Stimulated activated CD4-positive, alpha-beta T cell treated with anti-CD3 and anti-CD28 coated beads, Interleukin-1b, Interleukin-23, amount 100 ng/mL, for 24 hours (primary cell): ENCODE measurements at places on chromosomes 1 and 21.

- no peak for DNase-seq
These were observed 39.7 kb upstream of the PADI2 start for GRCh38 chr1:17158961-17159360.

DNA sequence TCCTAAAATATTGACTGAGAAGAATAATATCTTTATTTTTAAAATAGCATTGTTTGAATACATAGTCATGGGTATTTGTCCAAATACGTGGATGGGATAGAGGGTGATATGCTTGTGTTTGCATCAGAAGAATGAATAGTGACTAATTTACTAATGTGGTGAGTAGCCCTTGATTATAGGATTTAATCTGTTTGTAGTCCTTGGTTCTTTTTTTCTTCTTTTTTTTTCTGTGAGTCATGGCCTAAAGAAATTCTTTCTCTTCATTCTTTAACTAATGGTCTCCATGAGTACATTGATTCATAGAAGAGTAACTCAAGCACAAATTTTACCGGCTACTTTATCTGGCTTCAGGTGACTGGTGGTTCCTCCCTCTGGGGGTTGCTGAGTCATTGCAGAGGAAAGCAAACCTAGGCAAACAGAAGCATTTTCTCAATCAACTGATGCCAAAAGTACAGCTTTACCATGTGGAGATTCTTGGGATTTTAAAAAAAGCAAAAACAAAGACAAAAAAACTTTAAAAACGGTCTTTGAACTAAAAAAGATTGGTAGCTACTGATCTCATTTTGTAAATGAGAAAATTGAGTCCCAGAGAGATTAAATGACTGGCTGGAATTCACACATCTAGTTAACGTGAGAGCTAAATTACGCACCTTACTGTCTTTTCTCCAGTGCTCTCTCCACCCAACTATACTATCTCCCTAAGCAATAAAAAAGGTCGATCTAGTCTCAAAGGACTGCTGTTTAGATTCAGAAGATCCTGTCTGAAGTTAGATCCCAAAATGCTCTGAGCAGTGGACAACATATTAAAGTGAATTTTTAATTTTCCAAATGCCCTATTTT, 40.5 kb downstream of the AK5 start:
- no peak for DNase-seq

DNA sequence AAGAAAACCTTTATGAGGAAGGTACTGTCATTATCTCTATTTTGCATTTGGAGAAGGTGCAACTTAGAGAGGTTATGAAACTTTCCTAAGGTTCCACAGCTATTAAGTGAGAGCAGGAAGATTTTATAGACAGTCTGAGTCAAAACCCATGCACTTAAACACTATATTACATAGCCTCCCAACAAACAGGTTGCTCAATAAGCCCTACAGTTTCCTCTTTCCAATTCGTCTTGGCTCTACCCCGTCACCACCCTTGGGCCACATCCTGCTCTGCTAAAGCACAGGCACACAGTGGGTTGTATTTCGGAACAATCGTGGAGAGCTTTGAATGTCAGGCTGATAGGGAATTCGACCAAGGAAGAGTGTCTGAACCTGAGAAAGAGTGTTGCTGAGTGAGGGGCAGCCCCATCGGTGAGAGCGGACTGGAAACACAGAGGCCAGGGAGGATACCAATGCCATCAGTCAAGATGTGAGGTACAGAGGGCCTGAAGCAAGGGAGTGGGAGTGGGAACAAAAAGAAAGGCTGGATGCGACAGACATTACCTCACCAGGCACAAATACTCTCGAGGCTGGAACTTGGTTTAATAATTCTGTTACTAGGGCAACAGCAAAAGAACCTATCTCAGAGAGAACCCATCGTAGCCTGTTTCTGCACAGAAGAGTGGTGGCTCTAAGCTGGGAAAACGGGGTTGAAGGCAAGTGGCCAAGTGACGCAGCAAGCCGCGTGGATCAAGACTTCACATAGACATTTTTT, 6.3 kb upstream of the LRRC52 start:
- DNase-seq: no peak

DNA sequence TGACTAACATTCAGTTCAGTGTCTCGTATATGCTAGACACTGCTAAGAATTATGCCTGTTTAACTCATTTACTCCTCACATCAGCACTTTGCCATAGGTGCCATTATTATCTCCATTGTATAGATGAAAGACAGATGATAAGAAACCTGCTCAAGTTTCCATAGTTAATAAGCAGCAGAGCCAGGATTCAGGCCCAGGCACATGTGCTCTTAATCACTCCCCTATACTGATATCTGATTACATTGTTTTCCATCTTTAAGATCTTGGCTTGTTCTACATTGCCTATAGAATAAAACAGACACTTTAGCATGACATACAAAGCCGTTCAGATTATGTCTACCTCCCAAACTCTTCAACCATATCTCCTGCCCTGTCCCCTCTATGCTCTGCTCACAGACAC, 30.5 kb upstream of the USH2A start:
- DNase-seq: no peak

DNA sequence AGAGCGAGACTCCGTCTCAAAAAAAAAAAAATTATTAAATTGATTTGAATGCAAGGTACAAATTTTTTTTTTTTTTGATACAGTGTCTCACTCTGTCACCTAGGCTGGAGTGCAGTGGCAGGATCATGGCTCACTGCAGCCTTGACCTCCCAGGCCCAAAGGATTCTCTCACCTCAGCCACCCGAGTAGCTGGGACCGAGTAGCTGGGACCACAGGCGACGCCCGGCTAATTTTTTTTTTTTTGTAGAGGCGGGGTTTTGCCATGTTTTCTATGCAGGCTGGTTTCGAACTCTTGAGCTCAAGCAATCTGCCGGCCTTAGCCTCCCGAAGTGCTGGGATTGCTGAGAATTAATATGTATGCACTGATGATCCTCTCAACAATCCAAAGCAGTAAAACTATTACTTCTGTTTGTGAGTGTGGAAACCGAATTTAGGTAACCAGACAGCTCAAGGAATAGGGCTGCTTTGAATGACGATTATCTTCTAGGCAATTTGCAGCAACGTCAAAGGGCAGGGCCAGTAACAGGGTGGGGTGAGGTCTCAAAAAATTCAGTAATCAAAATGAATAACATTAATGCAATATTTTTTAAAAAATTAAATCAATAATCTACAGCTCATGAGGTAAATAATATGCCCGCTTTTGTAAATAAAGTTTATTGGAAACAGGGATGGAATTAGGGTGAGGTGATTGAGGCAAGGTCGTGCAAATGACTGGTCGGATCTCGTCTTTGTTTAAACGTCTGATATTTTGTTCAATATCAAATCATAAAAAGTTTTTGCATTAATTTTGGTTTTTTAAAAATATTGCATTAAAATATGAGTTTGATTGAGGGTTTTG, 1.2 kb downstream of the CLSPN start:
- DNase-seq: no peak

GRCh38 chr1:153375511-153375910, at the start of gene S100A12:
Gene S100A12, minus strand, starts transcription at chr1:153375621. Its CDS starts 1,029 bp downstream, at chr1:153374592.
- DNase-seq: no peak

GRCh38 chr1:2396059-2396458, 4.4 kb downstream of the RER1 start:
- no peak for DNase-seq

DNA sequence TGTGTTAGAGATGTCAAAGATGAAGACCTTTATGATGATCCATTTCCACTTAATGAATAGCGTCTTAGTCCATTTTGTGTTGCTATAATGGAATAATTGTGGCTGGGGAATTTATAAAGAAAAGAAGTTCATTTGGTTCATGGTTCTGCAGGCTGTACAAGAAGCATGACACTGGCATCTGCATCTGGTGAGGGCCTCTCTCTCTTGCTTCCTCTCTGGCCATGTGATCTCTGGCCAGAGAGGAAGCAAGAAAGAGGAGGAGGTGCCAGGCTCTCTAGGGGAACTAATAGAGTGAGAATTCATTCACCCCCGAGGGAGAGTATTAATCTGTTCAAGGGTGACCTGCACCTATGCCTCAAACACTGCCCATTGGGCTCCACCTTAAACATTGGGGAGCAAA, 242.8 kb downstream of the DISC1 start:
- DNase-seq: no peak

GRCh38 chr21:42760951-42761751, 107.7 kb downstream of the PDE9A start:
- no peak for DNase-seq

DNA sequence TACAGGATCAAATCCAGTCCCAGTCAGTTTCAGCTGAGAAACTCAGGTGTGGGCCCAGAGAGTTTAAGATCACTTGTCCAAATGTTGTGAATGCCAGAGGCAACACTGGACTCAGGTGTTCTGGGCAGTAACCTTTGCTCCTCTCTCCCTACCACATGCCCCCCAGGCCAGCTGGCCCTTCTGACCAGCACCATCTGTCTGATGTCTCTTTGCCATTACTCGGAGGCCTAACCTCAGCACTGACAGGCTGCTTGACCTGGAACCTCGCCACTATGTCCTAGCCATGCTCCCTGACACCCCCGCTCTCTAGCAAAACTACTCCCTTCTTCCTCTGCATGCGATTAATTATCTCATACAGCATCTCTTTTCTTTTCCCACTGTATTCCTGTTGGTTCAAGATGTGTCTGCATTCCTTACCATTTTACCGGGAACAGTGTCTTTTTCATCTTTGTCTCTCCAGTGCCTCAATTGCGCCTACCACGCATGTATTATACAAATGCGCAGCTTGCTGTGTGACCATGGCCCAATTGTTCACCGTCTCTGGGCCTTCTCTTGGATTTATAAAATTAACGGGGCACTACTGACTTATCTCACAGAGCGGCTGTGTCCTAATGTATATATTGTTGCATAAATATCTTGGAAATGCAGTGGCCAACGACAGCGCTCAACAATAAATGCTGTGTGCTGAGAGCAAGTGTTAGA, 159.5 kb upstream of the IRF2BP2 start:
- no peak for DNase-seq

GRCh38 chr1:147664206-147664605, 6.1 kb downstream of the ACP6 start:
- no peak for DNase-seq

DNA sequence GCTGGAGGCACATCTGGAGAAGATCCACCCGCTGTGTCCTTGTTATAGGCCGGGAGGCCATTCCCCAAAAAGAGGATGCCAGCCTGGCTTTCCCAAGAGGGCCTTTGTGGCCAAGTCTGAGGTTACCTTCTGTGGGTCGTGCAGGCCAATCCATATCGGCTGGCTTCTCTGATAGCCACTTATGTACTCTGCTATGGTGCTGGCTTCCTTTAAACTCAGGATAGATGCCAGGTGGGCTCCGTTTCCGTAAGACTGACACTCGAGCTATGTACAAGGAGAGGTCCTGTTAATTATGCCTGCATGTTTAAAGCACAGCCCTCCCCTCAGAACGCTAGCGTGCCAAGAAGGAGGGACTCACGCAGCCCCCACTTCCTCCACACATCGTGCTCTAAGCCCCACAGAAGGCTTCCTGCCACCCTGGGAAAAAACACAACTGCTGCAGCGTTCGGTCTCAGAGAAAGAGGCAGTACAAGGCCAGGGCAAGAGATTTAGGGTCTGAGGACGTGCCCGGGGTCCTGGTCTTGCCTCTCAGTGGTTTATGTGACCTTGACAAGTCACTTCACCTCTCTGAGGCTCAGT, 11.6 kb downstream of the REG4 start:
- DNase-seq: no peak

GRCh38 chr1:81559662-81560350, 240.9 kb upstream of the ADGRL2 start:
- DNase-seq: no peak

DNA sequence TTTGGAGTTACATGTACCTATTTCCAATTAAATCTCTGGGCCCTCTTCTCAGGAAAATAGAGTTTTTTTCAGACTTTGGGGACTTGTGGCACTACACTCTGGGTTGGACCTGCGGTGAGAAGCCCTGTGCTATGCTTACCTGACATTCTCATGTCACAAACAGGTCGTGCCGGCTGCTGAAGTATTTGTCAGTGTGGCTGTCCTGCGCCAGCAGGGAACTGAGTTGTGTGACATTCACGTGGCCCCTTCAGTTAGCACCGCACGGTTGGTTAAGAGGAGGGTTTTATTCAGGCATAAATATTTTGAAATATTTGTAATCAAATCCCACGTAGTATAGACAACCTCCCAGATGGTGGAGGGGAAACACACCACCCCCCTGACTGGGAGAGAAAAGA, 6.3 kb upstream of the COL6A2 start:
- no peak for DNase-seq

GRCh38 chr21:40564318-40564717, 282.6 kb downstream of the DSCAM start:
- no peak for DNase-seq

DNA sequence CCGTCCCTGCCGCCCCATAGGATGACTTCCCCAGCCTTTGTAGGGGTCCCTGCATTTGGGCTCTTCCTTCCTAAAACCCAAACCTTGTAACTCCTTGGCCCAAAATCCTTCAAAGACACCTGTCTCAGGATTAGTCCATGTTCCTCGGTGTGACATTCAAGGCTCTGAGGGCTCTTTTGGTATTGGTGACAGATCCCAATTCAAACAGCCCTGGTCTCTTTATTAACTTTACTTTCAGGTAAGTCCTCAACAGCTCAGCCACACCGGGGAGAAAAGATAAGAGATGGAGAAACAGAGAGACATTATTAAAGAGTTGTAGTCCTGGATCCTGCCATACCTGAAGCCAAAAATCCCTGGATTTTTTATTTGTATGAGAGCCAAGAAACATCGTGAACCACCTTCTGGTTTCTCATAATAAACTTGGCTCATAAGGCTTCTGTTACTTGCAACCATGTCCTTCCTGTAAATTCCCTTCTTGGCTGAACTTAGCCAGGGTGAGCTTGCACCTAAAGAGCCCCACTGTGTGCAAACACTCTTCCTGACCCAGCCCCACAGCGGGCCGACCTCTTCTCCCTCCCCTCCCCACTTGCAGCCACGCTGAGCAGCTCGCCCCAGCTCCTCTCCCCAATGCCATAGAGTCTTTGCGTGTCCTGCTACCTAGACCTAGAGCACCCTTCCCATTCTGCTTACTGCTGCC, 7.9 kb upstream of the MATN1 start:
- DNase-seq: no peak

DNA sequence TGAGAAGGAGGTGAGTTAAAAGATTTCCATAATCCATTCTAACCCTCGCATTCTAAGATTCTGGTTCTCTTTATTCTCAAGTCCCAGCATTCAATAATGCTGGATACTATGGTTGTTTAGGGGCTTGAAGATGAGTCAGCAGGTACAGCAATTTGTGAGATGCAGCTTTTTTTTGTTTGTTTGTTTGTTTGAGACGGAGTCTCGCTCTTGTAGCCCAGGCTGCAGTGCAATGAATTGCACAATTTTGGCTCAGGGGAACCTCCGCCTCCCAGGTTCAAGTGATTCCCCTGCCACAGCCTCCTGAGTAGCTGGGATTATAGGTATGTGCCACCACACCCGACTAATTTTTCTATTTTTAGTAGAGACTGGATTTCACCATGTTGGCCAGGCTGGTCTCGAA, 23.3 kb downstream of the EIF4G3 start:
- DNase-seq: no peak

- no peak for DNase-seq
These were observed 400.0 kb upstream of the TMPRSS15 start for GRCh38 chr21:18803624-18804023.

DNA sequence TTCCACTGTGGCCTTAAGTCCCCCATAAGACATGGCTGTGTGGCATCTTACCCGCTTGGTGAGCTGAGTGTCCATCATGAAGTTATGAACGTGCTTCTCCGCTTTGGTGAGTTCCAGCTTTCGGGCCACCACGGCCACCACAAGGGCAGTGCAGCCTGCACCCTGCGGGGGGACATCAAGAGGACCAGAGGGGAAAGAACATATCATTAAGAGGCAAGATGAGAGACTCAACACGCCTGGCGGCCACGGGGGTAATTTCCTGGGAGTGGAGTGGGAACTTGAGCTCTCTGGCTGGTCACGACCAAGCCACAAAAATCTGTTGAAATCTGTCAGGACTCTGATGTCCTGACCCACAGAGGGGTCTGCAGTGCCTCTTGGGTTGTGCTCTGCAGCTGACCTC, 117.9 kb upstream of the ADAR start:
- no peak for DNase-seq
